Esophagus muscularis mucosa (tissue), 4 donors: ENCODE measurements at places on chromosomes 2 and 18. TPM values are rescaled to one million over a fixed set of nuclear protein-coding genes. Genes with fewer than 3 reads are reported as not detected.

The IL36A gene
- total RNA-seq: not detected

The CCDC142 gene
- total RNA-seq: 27.8 TPM

The MBD1 gene
- 74.6 TPM for total RNA-seq

The ANKRD53 gene
- 3.2 TPM for total RNA-seq

The RAB6C gene
- total RNA-seq: 0.42 TPM

The FSHR gene
- not detected for total RNA-seq

The CAPG gene
- total RNA-seq: 27.2 TPM

The FAM110C gene
- total RNA-seq: 1.7 TPM

The TTC31 gene
- total RNA-seq: 21.7 TPM
